CD8-positive, alpha-beta T cell (primary cell): ENCODE measurements at places on chromosomes 1 and 21.
A peak's percentile ranks its signal among the peaks of the same experiment; 100 is the strongest.

DNA sequence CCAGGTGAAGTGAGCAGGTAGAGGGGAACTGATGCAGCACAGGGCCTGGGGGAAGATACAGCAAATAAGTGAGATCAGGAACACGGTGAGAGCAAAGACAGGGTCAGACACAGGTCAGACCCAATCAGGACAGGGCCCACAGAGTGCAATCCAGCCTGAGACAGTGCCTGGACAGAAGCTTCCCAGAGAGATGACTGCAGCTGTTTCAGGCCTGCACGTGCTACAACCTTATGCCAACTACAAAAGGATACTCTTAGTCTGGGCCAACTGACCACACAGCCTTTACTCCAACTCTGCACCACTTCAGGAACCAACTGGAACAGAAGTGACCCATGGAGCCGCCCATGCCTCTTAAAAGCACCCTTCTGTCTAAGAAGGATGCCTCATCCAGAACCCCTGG, 228.0 kb downstream of the TOMM20 start:
- no peak for DNase-seq

DNA sequence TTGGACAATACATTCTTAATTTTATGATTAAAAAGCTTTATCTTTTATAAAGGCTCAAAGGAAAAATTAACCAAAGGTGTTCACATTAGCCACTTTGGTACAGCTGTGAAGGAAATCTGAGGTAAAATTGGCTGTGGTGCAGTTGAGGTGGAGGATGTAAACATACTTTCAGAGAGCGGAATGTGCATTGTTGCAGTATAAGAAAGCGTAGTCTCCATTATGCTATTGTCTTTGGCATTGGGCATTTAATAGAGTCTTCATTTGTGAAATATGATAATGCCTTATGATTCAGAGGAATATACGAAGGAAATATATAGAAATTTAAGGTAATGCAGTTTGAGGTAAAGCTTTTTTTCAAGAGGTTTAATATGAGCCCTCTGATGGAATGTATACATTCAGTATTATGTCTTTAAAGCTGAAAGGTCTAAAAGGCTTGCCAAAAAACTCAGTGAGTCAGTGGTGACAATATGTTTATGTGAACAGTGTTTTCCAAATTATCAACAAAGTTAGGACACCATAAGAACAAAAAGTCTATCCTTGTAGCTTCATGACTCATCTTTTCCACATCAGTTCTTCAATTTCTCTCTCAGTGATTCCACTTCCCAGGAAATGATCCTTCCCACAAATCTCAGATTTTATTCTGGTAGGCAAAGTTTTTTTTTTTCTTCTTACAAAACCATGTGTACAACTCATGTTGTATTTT, 26.9 kb upstream of the DDR2 start:
- no peak for DNase-seq

DNA sequence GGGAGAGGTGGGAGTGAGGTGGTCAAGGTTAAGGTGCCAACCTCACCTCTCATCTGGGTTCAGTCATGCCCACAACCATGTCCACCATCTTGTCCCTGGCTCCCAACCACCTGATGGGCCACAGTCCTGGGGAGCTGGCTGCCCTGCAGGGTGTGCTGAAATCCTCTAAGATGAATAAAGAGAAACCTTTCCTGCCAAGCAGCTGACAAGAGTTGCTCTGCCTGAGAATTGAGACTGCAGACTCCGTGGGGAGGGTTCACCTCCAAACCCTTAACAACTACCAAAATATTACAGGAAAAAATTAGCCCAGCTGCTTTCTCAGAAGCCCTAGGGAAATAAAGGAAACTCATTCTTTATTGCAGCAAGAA, 15.2 kb upstream of the FGR start:
- DNase-seq: no peak

DNA sequence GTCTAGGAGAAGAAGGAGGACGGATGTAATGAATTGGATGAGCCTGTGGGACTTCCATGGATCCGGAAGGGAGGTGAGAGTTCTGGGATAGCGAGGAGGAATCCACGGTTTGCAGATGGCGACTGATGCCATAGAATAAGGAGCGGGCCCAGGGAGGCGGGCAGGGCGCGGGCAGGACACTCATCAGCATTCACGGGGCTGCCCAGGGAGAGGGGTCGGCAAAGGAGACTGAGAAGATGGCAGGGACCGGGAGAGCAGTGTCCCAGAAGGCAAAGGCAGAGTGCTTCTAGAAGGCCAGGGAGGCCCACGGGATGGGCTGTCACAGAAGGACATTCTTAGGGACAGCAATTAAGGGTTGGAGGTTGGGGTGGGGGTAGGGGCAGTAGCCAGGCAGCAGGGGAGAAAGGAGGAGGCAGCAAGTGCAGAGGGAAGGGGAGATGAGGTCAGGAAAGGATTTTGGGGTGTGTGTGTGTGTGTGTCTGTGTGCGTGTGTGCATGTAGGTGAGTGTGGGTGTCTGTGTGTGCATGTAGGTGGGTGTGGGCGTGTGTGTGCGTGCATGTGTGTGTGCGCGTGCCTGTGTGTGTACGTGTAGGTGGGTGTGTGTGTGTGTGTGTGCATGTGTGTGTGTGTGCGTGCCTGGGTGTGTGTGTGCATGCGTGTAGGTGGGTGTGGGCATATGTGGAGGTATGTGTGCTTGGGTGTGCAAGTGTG, 1.1 kb upstream of the COL8A2 start:
- DNase-seq: no peak

GRCh38 chr1:230458509-230458908, 32.4 kb upstream of the PGBD5 start:
- DNase-seq: no peak

GRCh38 chr21:34693192-34693810, 24.5 kb downstream of the CLIC6 start:
- peak; percentile 43 for DNase-seq

DNA sequence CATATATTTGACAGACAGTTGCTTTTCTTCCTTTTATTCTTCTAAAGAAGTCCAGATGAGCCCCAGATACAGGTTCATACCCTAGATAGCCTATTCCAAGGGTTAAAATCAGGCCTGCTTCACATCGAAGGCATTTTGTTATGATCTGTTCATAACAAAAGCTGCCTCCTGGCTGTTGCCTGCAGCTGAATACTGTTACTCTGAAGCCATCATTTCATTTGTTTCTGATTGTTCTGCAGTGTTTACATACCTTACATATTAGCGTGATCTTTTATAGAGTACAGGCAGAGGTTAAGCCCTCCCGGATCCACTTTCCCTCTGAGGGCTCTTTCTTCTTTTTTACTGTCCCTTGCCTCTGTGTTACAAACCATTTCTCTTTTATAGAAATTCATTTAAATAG, 219.0 kb upstream of the HOOK1 start:
- DNase-seq: no peak

DNA sequence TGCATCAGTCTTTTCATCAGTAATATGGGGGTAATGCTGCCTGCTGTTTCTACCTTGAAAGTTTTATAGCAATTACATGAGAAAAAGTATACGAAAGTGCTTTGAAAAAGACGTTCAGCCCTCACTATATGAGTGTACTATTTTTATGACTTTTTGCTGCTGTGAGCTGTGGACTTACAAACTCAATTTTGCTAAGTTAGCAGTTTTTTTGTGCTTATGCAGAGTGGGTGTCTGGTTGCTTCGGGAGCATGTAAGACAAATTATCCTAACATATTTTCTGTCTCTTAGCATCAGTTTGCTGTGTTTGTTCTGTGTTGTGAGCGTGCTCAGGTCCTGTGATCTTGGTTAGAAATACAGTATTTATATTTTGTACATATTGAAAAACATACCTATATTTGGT, 109.7 kb downstream of the CACNA1E start:
- no peak for DNase-seq

GRCh38 chr1:244150071-244150470, 99.0 kb downstream of the ZBTB18 start:
- no peak for DNase-seq
